ENCODE measurements at places on chromosomes 1 and 21. TPM values are rescaled to one million over a fixed set of nuclear protein-coding genes. Genes with fewer than 3 reads are reported as not detected.
A peak's percentile ranks its signal among the peaks of the same experiment; 100 is the strongest.

The C1orf226 gene
- total RNA-seq, result 25.2 TPM

The LRRC8B gene
- total RNA-seq, result 2.6 TPM

The PIP5K1A gene
- 32.0 TPM for total RNA-seq

The DENND4B gene
- total RNA-seq, result 27.2 TPM

GRCh38 chr1:10025354-10025753 is 7.4 kb upstream of the UBE4B start:
- no peak for DNase-seq

- no peak for DNase-seq
Measured at GRCh38 chr1:111725192-111725591, 14.0 kb downstream of the INKA2 start.

GRCh38 chr1:68173936-68174737 is 58.2 kb downstream of the WLS start:
- no peak for DNase-seq

- DNase-seq, result no peak
Measured at GRCh38 chr1:171213559-171214454, 28.7 kb downstream of the FMO2 start.

GRCh38 chr1:181612100-181612499 is 128.8 kb downstream of the CACNA1E start:
- no peak for DNase-seq

- DNase-seq, result no peak
Measured at GRCh38 chr1:83574791-83575190, 424.1 kb downstream of the TTLL7 start.

DNA sequence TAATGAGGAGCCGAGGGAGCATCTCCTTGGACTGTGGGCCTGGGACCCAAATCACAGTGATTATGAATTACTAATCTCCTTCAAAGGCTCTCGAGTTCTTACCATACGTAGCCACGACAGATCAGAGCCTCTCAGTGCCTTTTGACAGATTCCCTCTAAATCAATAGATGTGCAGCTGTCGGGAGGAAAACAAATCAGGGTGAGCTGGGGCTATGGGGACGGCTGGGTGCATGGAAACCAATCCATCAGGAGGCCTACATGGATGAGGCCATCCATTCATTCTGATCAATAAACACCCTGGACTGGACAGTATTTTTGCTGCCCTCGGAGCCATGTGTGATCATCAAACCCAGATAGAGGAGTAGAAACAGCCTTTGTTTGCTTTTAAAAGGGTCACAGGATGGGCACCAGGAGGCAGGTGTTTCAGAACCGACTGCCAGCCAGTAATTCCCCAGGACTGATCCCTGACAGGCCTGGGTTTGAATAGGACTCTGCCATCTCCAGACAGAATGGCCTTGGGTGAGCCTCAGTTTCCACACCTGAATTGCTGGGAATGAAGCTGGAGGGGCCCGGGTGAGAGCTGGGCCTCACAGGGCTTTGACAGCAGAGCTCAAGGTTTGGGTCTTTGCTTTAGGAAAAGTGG is 532.8 kb downstream of the MATN1 start:
- DNase-seq, result peak; percentile 8

- DNase-seq, result no peak
Measured at GRCh38 chr1:184563308-184563707, 176.5 kb downstream of the C1orf21 start.

DNA sequence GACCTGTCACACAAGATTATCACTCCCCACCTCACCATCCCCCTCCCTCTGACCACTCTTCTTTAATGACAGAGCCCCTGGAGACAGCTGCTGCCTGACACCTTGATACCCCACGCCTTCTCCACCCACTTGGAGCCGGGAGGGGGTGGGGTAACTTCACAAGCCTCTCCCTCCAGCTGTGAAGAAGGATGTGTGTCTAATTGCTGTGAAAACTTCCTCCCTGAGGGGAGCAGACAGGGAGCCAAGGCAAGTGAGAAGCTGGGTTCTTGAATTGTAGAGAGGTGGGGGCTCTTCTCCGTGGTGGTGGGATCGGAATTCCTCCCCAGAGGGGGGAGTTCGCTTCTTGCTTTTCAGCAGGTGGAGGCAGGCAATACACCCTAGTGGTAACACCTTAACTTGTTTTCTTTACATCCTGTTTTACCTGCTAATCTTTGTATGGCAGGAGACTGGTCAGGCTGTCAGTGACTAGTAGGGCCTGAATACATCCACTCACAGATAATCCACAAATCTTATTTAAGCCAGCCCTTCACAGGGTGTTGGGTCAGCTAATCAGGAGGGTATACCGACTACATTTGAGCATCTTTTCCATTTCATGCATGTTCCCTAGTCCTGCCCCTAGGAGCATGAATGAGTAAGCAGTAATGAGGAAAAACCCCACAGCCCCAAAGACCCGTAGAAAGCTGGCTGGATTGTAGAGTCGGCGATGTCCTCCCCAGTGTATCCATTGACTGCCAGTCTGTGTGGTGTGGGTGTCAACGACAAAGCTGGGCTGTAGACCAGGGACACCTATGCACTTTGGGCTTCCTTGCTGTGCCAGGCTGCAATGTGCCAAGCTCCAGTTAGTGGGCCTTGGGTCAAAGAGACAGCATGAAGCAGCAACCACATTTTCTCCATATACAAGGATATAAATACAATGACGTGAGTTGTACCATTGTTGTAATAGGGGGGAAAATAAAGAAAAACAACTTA is 57.3 kb downstream of the NFASC start:
- no peak for DNase-seq

DNA sequence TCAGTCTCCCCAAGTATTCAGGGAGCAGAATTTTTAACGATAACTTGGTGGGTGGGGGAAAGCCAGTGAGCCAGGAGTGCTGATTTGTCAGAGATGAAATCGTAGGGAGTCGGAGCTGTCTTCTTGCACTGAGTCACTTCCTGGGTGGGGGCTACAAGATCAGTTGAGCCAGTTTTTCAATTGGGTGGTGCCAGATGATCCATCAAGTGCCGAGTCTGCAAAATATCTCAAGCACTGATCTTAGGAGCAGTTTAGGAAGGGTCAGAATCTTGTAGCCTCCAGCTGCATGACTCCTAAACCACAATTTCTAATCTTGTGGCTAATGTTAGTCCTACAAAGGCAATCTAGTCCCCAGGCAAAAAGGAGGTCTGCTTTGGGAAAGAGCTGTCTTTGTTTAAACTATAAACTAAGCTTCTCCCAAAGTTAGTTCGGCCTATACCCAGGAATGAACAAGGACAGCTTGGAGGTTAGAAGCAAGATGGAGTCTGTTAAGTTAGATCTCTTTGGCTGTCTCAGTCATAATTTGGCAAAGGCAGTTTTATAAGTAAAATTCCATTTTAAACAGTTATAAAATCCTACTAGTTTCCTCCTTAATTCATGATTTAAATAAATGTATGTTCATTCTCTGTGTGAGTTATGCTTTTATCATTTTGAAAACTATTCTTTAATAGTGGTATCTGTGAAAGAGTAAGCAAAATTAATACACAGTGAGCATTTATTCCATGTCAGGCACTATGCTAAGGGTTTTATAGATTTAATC is 51.7 kb downstream of the SLC16A1 start:
- no peak for DNase-seq

DNA sequence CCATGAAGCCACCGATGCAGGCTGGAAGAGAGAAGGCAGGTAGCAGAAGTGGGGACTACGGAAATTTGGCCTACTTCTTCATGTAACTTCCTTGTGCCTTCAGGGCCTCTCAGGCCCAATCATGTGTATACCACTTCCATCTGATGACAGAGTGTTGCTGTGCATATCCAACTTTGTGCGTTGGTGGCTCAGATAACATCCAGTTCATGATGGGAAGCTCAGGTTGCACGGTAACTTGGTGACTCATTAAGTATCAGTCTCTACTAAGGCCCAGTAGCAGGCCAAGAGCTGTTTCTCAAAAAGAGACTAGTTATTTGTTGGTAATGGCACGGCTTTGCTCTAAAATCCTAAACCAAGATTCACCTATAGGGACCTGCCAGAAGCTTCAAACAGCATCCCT is 117.6 kb downstream of the LTN1 start:
- DNase-seq, result no peak

GRCh38 chr1:151980287-151981177 is 13.1 kb downstream of the S100A10 start:
- no peak for DNase-seq

DNA sequence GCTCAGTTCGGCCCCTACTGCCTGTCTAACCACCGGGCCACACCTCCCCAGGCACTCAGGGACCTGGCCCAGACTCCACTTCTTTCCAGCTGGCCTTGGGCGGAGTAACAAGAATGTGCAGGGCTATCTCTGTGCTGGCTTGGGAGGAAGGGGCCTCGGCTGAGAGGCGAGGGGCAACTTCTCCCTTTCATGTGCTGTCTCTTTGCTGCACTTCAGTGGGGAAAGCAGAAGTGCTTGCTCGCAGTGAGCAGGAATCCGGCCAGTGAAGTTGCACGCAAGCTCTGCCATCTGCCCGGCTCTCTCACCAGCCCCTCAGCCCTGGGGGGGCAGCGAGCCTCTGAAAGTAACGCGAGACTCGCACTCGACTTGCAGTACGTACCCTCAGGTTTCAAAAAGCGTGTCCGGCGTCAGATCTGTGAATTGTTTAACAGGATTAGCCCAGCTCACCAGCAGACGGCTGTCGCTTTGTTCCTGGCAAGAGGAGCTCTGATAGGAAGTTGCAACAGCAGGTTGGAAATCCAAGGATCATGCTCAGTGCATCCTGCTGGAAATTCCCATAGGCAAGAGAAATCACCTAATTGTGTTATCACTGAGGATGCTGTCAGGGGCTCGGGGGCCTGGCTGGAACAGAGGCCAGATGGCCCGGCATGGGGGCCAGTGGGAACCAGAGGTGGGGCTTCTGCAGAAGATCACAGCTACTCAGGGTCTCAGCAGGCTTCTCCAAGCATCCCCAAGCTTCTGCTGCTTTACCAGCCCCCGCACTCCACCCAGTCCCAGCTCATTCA is 221.1 kb downstream of the NPHP4 start:
- DNase-seq, result no peak

- peak; percentile 59 for DNase-seq
Measured at GRCh38 chr1:157170677-157171515, 32.7 kb upstream of the ETV3 start.

DNA sequence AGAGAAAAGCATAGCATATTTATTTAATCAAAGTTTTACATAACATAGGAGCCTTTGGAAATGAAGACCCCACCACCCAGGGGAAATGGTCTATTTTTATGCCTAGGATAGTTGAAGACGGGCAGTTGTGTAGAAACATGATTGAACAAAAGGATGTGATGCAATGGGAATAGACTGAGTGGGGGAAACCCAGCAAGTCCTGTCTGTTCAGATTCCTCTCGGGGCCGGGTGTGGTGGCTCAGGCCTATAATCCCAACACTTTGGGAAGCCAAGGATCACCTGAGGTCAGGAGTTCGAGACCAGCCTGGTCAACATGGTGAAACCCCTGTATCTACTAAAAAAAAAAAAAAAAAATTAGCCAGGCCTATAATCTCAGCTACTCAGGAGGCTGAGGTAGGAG is 298.3 kb downstream of the MATN1 start:
- peak; percentile 19 for DNase-seq

DNA sequence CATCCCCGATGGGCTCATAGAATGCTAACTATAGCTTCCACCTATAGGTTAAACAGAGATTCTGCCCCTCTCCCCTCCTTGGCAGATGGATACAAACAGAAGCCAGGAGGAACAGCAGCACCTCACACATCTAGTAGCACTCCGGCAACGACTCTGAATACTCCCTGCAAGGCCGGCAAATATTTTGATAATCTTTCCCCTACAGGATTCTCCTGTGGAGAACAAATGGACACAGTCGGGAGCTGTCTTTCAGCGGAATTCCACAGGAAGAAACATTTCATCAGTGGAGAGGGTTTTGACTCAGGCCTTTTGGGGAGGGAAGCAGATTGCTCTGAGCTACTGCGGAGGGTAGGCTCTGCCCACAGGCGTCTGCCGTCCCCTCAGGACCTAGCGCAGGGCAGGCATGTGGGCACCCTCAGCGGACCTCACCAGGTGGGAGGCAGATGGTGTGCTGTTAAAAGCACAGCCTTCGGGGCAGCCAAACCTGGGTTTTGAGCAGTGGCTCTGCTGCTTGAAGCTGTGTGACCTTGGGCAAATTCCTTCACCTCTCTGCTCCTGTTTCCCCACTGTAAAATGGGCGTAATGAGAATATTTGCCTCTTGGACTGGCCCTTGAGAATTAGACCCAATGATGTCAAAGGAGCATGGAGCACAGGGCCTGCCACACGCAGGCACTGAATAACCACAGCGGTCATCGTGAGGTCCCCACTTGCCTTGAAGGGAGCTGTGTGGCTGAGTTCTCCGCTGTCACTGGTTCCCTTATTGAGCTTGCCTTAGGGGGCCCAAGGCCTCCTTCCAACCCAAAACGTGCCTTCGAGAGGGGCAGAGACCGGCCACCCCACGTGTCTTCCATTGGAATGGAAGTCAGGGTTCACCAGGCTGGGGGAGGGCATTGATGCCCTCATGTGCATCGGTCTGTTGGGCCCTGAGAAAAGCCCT is 19.2 kb upstream of the BCAR3 start:
- no peak for DNase-seq

DNA sequence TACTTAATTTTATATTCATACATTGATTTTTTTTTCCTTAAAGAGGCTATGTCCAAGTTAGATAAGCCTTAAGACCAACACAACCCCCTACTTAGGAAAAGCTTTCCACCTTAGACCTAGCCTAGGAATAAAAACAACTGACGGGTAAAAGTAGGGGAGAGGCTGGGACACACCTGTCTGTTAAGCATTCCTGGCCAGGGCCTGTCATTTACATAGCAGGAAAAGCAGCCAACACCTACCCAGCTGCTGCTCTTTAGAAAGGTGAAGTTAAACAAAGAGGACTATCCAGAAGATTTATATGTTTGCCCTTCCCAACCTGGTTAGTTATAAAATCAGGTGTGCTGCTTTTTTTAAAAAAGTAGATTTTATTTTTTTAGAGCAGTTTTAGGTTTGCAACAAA is 29.1 kb upstream of the SAMD13 start:
- DNase-seq, result no peak
